ENCODE measurements at places on chromosomes 12 and 14.

DNA sequence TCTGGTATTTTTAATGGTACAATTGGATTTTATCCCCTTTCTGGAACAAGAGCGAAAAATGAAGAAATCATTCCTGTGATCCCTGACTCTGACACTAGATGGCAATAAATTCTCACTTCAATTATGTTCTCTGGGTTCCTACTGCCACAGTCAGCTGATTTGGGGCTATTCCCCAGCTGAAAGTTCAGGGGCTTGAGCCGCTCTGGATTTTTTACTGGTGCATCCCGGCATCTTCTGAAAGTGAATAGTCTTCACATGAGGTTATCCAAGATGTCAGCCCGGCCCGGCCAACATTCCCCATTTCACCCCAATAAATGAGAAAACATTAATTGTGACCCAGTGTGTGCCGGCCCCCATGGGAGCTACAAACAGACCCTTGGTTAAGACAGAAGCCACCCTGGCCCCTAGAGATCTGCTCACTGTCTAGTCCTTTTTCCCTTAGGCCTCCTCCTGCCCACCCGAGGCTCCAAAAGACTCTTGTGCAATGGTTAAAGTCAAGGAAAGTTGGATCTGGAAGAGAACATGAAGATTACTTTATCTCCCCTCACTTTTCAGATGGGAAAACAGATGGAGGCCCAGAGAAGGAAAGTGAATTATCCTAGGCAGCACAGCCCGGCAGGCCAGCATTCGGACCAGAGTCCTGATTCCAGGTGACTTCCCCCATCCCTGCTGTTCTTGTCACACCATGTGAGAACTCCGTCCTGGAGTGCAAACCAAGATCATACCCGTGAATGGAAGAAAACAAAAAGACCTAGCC is 20.8 kb downstream of the CKAP4 start:
- no peak for DNase-seq

- DNase-seq: no peak
Observed at GRCh38 chr12:14373217-14373616, 7.7 kb downstream of the ATF7IP start.

DNA sequence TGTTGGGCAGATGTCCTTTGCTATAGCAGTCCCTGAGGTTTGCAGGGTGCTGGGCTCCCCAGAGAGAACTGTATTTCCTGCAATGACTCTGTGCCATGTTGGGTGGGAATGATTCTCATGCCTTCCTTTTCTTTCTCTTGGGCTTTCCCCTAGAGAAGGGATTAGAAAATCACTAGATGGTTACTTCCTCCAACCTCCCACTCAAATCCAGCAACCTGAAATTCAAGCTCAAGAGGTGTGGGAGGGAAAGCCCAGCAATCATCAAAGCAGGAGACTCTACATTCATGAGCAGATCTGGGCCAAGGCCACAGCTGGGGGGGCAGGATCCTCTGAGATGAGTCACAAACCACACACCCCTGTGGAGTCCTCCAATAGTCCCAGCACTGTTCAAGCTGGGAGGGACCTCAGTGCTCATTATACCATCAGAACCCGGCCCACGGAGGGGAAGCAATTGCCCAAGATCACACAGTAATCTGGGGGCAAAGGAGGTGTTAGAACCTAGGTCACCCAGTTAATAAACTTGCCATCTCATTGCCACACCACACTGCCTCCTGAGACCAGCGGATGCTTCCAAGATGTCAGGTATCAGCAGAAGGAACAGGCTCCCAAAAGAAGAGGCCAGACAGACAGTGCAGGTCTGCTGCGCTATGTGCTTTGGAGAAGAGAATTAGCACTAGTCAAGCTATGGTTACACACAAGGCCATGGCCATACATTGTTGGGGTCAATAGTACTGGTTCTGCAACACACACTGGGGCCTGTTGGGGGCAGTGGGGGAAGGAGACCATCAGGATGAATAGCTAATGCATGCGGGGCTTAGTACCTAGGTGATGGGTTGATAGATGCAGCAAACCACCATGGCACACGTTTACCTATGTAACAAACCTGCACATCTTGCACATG is 65.7 kb downstream of the TTC9 start:
- DNase-seq: no peak

DNA sequence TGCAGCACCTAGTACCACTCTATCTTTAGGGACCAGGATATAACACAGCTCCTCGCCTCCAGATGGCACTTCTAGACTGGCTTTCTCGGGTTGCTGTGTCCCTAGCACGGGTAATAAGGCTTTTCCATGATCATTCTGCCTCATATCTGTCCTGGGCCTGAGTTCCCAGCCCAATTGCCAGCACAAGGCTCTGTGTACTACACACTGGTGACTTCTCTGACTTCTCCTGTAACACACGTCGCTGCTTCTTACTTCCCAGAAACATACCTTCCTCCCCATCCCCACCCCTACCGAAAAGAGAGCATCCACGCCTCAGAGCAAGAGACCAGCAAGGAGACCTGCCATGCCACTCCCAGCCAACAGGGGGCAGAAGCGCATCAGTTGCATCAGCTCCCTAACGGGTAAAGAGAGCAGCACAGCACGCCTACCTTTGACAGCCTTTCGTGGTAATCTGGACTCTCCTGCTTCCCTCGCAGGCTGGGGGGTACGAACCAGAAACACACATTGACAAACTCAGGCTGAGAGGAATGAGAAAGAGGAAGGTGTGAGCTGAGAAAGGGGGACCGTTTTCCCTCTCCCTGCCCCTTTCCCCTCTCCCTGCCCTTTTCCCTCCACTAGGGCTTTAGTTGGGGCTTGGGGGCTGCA is 21.2 kb upstream of the ZNF740 start:
- DNase-seq: peak; percentile 87

DNA sequence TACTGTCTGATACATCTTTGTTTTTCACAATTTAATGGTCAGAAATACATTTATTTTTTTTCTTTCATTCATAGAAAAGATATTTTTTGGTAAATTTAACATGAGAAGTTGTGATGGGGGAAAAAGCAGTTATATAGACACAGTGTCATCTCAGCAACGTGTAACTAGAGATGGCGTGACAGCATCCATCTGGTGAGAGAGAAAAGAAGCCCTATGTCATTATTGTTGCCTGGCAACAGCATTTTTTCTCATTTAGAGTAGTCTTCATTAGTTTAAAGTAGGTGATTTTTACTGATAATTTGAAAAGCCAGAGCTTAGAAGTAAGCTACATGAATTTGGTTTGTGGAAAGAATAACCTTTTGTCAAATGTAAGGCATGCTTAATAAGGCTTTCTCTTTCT is 128.6 kb downstream of the ACSS3 start:
- no peak for DNase-seq

GRCh38 chr14:93708800-93709199 is 79.5 kb downstream of the PRIMA1 start:
- DNase-seq: no peak

GRCh38 chr14:73995977-73996378 is 23.1 kb downstream of the ENTPD5 start:
- no peak for DNase-seq

GRCh38 chr12:104460973-104461698 is 4.4 kb downstream of the CHST11 start:
- DNase-seq: no peak

DNA sequence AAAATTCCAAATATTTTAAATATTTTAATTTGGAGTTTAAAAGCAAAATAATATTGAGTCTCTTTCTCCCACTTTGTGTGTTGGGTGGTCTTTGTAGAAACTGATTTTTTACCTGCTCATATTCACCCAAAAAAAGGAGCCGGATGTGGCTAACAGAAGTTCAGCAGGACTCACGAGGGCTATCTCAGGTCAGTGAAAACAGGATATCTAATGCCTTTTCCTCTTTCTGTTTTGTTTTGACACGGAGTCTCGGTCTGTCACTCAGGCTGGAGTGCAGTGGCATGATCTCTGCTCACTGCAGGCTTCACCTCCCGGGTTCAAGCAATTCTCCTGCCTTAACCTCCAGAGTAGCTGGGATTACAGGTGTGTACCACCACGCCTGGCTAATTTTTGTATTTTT is 30.8 kb downstream of the COA8 start:
- no peak for DNase-seq

DNA sequence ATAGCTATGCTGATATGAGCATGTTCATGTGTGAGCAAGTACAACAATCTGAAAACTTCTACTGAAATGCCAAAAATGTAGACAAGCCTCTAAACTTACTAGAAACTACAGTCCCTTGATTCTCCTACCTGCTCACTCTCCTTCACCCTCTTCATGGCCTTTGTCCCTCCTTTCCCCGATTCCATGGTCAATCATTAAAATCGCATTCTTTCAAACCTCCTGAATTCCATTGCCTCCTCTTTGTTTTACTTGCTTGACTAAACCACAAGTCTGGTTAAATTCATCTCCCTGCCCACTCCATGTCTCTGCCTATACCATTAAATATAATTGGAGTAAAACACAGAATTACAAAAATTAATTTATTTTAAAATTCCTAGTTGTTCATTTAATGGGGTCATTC is 33.0 kb upstream of the SSTR1 start:
- no peak for DNase-seq

- DNase-seq: no peak
Observed at GRCh38 chr12:11509326-11509725, 114.0 kb upstream of the PRB2 start.

DNA sequence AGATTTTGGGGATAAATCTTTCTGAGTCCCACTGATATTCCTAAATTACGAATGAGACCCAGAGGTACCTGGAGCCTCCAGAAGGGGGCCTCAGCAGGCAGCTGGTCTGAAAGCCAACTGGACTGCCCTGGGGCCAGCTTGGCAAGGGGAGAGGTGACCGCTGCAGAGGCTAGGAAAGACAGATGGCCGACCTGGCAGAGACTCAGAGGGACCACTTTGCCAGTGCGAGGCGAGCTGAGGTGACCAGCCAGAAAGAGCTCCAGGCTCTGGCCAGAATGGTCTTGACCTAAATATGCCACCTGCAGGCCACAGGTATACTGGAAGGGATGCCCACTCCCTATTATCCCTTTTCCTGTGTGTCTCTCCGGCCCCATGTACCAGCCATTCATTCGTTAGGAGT is 256.8 kb upstream of the GARIN6 start:
- no peak for DNase-seq

- DNase-seq: no peak
Observed at GRCh38 chr12:77256956-77257355, 191.6 kb upstream of the E2F7 start.

Measured in activated CD4-positive, alpha-beta T cell treated with anti-CD3 and anti-CD28 coated beads, Interleukin-2, amount 50 U/mL, for 24 hours (primary cell).